ENCODE measurements at places on chromosomes 11 and 22. TPM values are rescaled to one million over a fixed set of nuclear protein-coding genes. Genes with fewer than 3 reads are reported as not detected.

Gene CRELD2
- total RNA-seq = 31.2 TPM

- DNase-seq = no peak
- no peaks in the 10 kb centered on the region for H3K4me1 ChIP-seq
Observed at GRCh38 chr11:118238929-118239328, 13.2 kb downstream of the MPZL3 start.

Gene SAA1
- total RNA-seq = 69.0 TPM

Gene SOX6
- 5.4 TPM for total RNA-seq

Gene QSER1
- total RNA-seq = 22.1 TPM

DNA sequence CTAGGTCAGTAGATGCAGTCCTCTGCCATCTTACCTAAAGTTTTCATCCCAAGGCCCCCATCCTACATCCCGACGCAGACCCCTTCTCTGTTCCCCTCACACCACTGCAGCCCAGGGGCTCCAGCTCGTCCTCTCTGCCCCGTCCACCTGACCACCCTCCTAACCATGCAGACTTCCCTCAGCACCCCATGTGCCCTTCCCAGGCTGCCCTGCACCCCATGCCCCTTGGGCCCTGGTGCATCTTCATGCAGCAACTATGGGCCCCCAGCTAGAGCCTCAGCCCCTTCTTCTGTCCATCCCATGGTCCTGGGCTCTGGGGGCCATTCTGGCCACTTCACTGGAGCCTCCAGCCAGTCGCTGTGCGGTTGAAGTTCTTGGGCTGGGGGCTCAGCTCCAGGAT, 2.9 kb downstream of the PRR33 start:
- no peak overlapping the region for H3K27ac ChIP-seq
- peak; percentile 74 for DNase-seq
- H3K4me1 ChIP-seq = no peaks in the 10 kb centered on the region
- no peak overlapping the region for H3K4me3 ChIP-seq
- no peaks in the 10 kb centered on the region for H3K27me3 ChIP-seq
- H3K36me3 ChIP-seq = no peaks in the 10 kb centered on the region

DNA sequence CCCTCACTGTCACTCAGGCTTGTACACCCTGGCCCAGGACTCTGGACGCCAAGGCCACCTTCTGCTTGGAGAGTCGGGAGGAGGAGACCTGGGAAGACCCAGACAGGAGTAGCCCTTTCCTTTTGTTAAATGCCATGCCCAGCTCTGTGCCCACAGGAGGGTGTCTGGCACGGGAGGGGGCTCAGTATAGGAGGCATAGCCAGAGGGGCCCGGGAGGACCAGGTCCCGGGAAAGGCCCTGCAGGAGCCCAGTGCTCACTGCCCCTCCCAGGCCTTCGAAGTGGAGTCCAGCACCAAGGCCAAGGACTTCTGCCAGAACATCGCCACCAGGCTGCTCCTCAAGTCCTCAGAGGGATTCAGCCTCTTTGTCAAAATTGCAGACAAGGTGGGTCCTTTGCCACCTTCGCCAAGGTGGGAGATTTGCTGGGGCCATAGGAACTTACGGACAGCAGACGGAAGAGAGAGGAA, 79.0 kb downstream of the MYO7A start:
- no peaks in the 10 kb centered on the region for H3K4me1 ChIP-seq
- H3K27me3 ChIP-seq = no peaks in the 10 kb centered on the region
- peak; percentile 44 for DNase-seq
- no peaks in the 10 kb centered on the region for H3K36me3 ChIP-seq

Gene RELT
- total RNA-seq = 13.2 TPM

Gene SLC25A45
- 9.1 TPM for total RNA-seq

- no peak overlapping the region for H3K27ac ChIP-seq
- H3K36me3 ChIP-seq = no peaks in the 10 kb centered on the region
- H3K4me3 ChIP-seq = no peak overlapping the region
- H3K27me3 ChIP-seq = no peaks in the 10 kb centered on the region
- no peak for DNase-seq
Observed at GRCh38 chr11:46421257-46421880, 29.8 kb upstream of the CHRM4 start.

Gene MB
- not detected for total RNA-seq

DNA sequence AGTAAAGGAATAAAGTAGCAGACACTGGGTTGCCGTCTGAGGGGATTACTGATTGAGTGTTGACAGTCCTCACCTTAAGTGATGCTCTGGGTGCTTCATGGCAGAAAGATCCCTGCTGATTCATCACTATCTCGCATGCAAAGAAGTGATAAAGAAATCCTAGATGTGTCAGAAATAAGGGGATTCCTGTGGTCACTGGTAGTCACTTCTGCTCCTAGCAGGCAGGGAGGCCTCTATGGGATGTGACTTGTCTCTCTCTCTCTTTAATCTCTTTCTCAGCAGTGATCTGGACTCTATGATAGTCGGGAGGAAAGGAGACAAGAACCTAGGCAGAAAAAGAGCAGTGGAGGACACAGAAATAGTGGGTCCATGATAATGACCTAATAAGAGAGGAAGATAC, 30.9 kb upstream of the OR56A1 start:
- no peaks in the 10 kb centered on the region for H3K4me1 ChIP-seq
- no peaks in the 10 kb centered on the region for H3K27me3 ChIP-seq

- no peaks in the 10 kb centered on the region for H3K27me3 ChIP-seq
- no peak overlapping the region for H3K27ac ChIP-seq
- H3K4me1 ChIP-seq = no peaks in the 10 kb centered on the region
- no peak overlapping the region for H3K4me3 ChIP-seq
- DNase-seq = no peak
Observed at GRCh38 chr11:44158384-44158783, 62.9 kb downstream of the EXT2 start.

DNA sequence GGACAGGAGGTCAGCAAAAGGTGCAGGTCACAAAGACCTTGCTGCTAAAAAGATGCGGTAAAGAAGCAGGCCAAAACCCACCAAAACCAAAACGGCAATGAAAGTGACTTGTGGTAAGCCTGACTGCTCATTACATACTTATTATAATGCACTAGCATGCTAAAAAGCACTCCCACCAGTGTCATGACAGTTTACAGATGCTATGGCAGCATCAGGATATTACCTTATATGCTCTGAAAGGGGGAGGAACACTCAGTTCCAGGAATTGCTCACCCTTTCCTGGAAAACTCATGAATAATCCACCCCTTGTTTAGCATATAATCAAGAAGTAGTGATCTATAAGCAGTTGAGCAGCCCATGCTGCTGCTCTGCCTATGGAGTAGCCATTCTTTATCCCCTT, 45.2 kb upstream of the SLC5A12 start:
- H3K27me3 ChIP-seq = no peaks in the 10 kb centered on the region
- H3K4me1 ChIP-seq = no peaks in the 10 kb centered on the region
- no peak overlapping the region for H3K4me3 ChIP-seq
- no peaks in the 10 kb centered on the region for H3K36me3 ChIP-seq
- DNase-seq = no peak
- no peak overlapping the region for H3K27ac ChIP-seq

- H3K27ac ChIP-seq = no peak overlapping the region
- H3K4me1 ChIP-seq = peaks cover 8% of the 10 kb centered on the region
- no peak for DNase-seq
- H3K4me3 ChIP-seq = no peak overlapping the region
Observed at GRCh38 chr11:130243816-130244215, 70.9 kb downstream of the ZBTB44 start.

- no peak overlapping the region for H3K27ac ChIP-seq
- H3K4me1 ChIP-seq = no peaks in the 10 kb centered on the region
- no peaks in the 10 kb centered on the region for H3K36me3 ChIP-seq
- no peaks in the 10 kb centered on the region for H3K27me3 ChIP-seq
- no peak for DNase-seq
Observed at GRCh38 chr22:20466659-20467379, 28.8 kb downstream of the KLHL22 start.

Gene B3GAT1
- 0.16 TPM for total RNA-seq
